Adrenal gland (tissue), 19 donors: ENCODE measurements at places on chromosomes 7 and 10. TPM values are rescaled to one million over a fixed set of nuclear protein-coding genes. Genes with fewer than 3 reads are reported as not detected.

ZDHHC4 gene
- polyA plus RNA-seq = 38.5 TPM

STEAP4 gene
- polyA plus RNA-seq = 18.0 TPM

PNLIPRP2 gene
- polyA plus RNA-seq = 0.44 TPM

GNGT1 gene
- polyA plus RNA-seq = not detected

- no peaks in the 10 kb centered on the region for H3K36me3 ChIP-seq
- no peak overlapping the region for H3K27ac ChIP-seq
- peak; percentile 38 for DNase-seq
- H3K27me3 ChIP-seq = no peaks in the 10 kb centered on the region
- H3K4me1 ChIP-seq = no peaks in the 10 kb centered on the region
Measured at GRCh38 chr7:139648941-139649425, 125.5 kb downstream of the CLEC2L start.

- H3K27me3 ChIP-seq = no peaks in the 10 kb centered on the region
- no peak overlapping the region for H3K4me3 ChIP-seq
- peak; percentile 18 for DNase-seq
- no peak overlapping the region for H3K27ac ChIP-seq
- no peaks in the 10 kb centered on the region for H3K36me3 ChIP-seq
- H3K4me1 ChIP-seq = no peaks in the 10 kb centered on the region
Measured at GRCh38 chr7:12090757-12091221, 120.3 kb upstream of the TMEM106B start.

DNA sequence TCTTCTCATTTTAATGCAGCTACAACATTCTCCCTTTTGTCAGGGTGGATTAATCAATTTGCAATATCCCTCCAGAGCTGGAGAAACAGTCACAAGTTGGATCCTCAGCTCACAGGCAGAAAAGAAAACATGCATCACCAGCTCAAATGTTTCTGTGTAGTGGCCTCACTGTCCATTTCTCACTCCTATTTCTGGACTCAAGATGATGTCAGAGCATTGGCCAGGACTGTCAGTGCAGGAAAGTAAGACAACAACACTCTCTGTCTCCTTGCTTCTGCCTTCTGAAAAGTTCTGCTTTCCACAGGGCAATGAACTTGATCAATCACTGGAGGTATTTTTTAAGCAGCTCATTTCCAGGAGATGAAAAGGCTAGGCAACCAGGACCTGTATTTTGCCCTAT is 8.2 kb upstream of the SVIL start:
- no peaks in the 10 kb centered on the region for H3K36me3 ChIP-seq
- H3K27ac ChIP-seq = no peak overlapping the region
- peak; percentile 46 for DNase-seq
- no peaks in the 10 kb centered on the region for H3K27me3 ChIP-seq
- H3K4me1 ChIP-seq = peaks cover 44% of the 10 kb centered on the region

DNA sequence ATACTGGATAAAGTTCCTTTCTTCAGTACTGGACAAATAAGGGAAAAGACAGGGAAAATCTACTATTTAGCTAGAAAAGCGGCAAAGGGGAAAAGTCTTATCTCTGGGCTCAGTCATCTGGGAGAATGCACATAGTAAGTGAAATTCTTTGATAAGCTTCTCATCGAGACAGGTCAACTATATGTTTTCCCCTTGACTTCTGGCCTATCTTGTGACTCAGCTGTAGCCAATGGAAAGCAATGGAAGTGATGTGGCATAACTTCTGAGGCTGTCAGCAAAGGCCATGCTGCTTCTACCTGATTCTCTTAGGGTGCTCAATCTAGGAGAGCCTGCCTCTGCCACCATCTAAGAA is 91.9 kb downstream of the PCGF5 start:
- no peak for DNase-seq
- no peaks in the 10 kb centered on the region for H3K27me3 ChIP-seq
- no peak overlapping the region for H3K27ac ChIP-seq
- no peaks in the 10 kb centered on the region for H3K4me1 ChIP-seq
- no peaks in the 10 kb centered on the region for H3K36me3 ChIP-seq
- no peak overlapping the region for H3K4me3 ChIP-seq

DNA sequence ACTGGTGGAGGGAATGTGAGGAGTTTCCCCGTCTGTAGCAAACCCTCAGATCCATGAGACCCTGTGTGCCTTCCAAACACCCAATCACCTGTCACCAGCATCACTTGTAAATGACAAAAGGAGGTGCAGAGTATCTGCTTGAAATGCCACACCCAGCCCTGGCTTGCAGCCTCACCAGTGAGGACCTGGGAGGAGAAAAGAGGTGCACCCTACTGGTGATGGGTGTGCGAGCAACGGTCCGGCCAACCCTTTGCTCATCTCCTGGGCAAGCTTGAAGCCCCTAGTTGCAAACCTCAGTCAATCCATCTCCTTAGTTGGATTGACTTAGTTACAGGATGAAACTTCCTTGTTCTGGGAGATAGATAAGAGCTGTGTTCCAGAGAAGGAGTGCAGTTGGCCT is 62.4 kb upstream of the WAPL start:
- H3K4me3 ChIP-seq = no peak overlapping the region
- H3K27ac ChIP-seq = no peak overlapping the region
- no peaks in the 10 kb centered on the region for H3K27me3 ChIP-seq
- DNase-seq = no peak
- no peaks in the 10 kb centered on the region for H3K4me1 ChIP-seq

DNA sequence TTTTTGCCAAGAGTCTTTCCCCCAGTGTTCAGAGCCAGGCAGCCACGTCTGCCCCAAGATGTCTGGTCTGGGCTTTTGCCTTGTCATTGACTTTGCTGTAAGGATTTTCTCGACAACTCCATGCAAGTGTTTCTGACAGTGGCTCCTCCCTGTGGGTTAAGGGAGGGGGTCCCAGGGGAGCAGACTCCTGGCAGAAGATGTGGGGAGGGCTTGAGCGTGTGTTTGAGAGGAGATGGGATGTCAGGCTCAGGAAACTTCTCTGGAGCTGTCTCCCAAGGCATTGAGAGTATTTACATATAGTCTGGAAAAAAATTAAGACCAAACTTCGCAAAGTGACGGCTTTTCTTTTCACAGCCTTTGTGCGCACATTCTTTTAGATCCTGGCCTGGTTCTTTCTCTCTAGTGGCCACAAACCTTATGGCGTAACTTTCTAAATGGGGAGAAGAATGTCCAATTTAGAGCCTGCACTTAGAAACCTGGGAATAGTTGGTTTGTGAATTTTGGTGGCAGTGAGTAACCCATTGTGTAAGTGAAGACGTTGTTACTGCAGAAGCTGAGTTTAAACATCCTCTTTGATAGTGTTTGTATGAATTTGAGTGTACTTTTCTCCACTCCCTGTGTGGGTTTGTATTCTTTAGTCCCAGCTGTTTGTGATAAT is 201.5 kb downstream of the LRMDA start:
- H3K27me3 ChIP-seq = no peaks in the 10 kb centered on the region
- no peak for DNase-seq
- H3K27ac ChIP-seq = no peak overlapping the region
- no peaks in the 10 kb centered on the region for H3K36me3 ChIP-seq
- H3K4me3 ChIP-seq = no peak overlapping the region

- no peaks in the 10 kb centered on the region for H3K27me3 ChIP-seq
- H3K4me1 ChIP-seq = no peaks in the 10 kb centered on the region
- no peak overlapping the region for H3K4me3 ChIP-seq
- DNase-seq = no peak
Measured at GRCh38 chr10:8616166-8616565, 561.7 kb downstream of the GATA3 start.

GRCh38 chr10:112618814-112619213 is 171.8 kb downstream of the VTI1A start:
- H3K4me3 ChIP-seq = no peak overlapping the region
- no peaks in the 10 kb centered on the region for H3K4me1 ChIP-seq
- H3K36me3 ChIP-seq = no peaks in the 10 kb centered on the region
- no peaks in the 10 kb centered on the region for H3K27me3 ChIP-seq
- no peak for DNase-seq
- no peak overlapping the region for H3K27ac ChIP-seq

GRCh38 chr7:130838738-130839137 is 104.7 kb upstream of the KLF14 start:
- DNase-seq = no peak
- no peaks in the 10 kb centered on the region for H3K27me3 ChIP-seq
- no peaks in the 10 kb centered on the region for H3K4me1 ChIP-seq
- no peak overlapping the region for H3K27ac ChIP-seq
- no peaks in the 10 kb centered on the region for H3K36me3 ChIP-seq

DNA sequence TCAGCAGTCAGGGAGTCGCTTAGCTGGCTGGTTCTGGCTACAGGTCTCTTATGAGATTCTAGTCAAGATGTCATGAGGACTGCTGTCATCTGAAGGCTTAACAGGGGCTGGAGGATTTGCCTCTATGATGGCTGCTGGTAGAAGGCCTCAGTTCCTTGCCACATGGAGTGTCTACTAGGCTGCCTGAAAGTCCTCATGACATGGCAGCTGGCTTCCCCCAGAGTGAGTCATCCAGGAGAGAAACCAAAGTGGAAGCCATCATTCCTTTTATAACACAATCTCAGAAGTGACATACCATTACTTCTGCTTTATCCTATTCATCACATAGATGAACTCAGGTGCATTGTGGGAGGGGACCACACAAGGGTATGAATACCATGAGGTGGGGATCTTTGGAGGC is 75.1 kb downstream of the EXOC6 start:
- DNase-seq = no peak
- no peaks in the 10 kb centered on the region for H3K36me3 ChIP-seq
- no peak overlapping the region for H3K27ac ChIP-seq
- no peaks in the 10 kb centered on the region for H3K27me3 ChIP-seq
- no peak overlapping the region for H3K4me3 ChIP-seq

- DNase-seq = no peak
- no peaks in the 10 kb centered on the region for H3K36me3 ChIP-seq
Measured at GRCh38 chr7:150332852-150333635, 8.4 kb downstream of the RARRES2 start.

GRCh38 chr7:145265180-145265579 is 429.3 kb upstream of the TPK1 start:
- DNase-seq = no peak
- no peaks in the 10 kb centered on the region for H3K36me3 ChIP-seq
- no peaks in the 10 kb centered on the region for H3K27me3 ChIP-seq
- H3K27ac ChIP-seq = no peak overlapping the region
- H3K4me3 ChIP-seq = no peak overlapping the region
- no peaks in the 10 kb centered on the region for H3K4me1 ChIP-seq

- no peak for DNase-seq
- H3K4me1 ChIP-seq = peaks cover 15% of the 10 kb centered on the region
- H3K36me3 ChIP-seq = no peaks in the 10 kb centered on the region
- H3K4me3 ChIP-seq = peak overlapping the region; percentile 56
Measured at GRCh38 chr7:124764051-124764846, 1.3 kb downstream of the GPR37 start.

GRCh38 chr10:97200616-97201015 is 14.9 kb upstream of the SLIT1 start:
- peaks cover 2% of the 10 kb centered on the region for H3K27me3 ChIP-seq
- H3K4me1 ChIP-seq = peaks cover 8% of the 10 kb centered on the region
- H3K4me3 ChIP-seq = no peak overlapping the region
- H3K36me3 ChIP-seq = no peaks in the 10 kb centered on the region
- H3K27ac ChIP-seq = no peak overlapping the region

DNA sequence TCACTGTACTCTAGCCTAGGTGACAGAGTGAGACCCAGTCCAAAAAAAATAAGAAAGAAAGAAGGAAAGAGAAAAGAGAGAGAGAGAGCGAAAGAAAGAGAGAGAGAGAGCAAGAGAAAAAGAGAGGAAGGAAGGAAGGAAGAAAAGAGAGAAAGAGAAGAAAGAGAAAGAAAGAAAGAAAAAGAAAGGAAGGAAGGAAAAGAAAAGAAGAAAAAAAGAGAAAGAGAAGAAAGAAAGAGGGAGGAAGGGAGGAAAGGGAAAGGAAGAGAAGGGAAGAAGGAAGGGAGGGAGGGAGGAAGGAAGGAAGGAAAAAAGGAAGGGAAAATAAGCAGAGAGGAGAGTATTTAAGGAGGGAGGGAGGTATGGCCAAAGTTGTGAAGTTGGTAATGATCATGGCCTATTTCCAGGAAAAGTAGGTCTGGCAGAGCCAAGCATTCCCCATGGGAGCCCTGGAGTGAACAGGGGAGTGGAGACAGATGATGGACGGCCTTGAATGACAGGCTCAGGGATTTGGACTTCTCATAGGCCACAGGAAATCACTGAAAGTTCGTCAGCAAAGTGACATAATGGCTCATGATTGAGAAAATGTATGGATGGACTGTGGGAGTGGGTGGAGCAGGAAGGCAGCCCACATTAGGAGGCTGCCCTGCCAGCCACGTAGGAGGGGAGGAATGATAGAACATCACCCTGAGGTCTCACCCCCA is 44.8 kb upstream of the CUX1 start:
- DNase-seq = no peak
- no peaks in the 10 kb centered on the region for H3K4me1 ChIP-seq
- H3K4me3 ChIP-seq = no peak overlapping the region
- H3K27ac ChIP-seq = no peak overlapping the region
- H3K36me3 ChIP-seq = no peaks in the 10 kb centered on the region

GRCh38 chr10:34641147-34641912 is 173.8 kb downstream of the PARD3 start:
- H3K4me3 ChIP-seq = no peak overlapping the region
- H3K27ac ChIP-seq = no peak overlapping the region
- no peaks in the 10 kb centered on the region for H3K27me3 ChIP-seq
- H3K4me1 ChIP-seq = peaks cover 25% of the 10 kb centered on the region

DNA sequence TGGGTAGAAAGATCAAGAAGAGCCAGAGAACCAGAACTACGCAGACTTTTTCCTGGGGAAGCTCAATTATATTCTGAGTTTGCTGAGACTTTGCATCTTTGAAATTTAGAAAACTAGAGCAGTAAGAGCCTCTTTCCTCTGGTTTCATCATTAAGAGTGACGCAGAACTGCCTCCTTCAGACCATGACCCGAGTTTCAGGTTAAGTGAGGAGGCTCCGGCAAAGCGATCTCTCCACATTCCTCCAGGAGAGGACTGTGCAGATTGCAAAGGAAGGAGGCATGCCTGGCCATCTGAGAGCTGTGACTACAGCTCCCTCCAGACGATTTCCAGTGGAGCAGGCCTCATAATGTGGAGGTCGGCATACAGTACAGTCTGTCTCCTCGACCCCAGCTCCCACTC is 115.8 kb upstream of the LANCL2 start:
- DNase-seq = no peak
- H3K27me3 ChIP-seq = no peaks in the 10 kb centered on the region
- peaks cover 14% of the 10 kb centered on the region for H3K4me1 ChIP-seq
- no peak overlapping the region for H3K27ac ChIP-seq
- no peaks in the 10 kb centered on the region for H3K36me3 ChIP-seq
- H3K4me3 ChIP-seq = no peak overlapping the region

- no peaks in the 10 kb centered on the region for H3K36me3 ChIP-seq
- no peak overlapping the region for H3K27ac ChIP-seq
- H3K4me1 ChIP-seq = peaks cover 3% of the 10 kb centered on the region
Measured at GRCh38 chr10:121442086-121442935, 155.9 kb downstream of the FGFR2 start.

- no peaks in the 10 kb centered on the region for H3K4me1 ChIP-seq
- H3K36me3 ChIP-seq = no peaks in the 10 kb centered on the region
- no peaks in the 10 kb centered on the region for H3K27me3 ChIP-seq
- H3K4me3 ChIP-seq = no peak overlapping the region
- no peak for DNase-seq
Measured at GRCh38 chr10:121351540-121351939, 246.7 kb downstream of the FGFR2 start.

DNA sequence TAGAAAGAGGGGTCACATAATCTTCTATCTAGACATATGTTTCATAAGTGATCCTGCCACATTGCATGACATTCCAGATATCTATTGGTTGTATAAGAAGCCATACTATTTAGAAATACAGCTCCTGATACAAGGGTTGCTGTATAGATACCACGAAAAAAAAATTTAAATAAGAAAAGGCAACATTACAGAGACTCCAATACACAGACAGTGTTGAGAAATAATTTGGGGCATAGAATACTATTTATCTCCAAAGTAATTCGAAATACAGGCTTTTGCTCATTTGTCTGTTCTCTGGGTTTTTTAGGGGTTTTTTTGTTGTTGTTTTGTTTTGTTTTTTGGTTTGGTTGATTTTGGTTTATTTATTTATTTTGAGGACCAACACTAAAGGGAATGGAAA is 2.6 kb downstream of the IFIT2 start:
- no peak overlapping the region for H3K4me3 ChIP-seq
- H3K27me3 ChIP-seq = no peaks in the 10 kb centered on the region
- no peak for DNase-seq
- peaks cover 12% of the 10 kb centered on the region for H3K36me3 ChIP-seq
